ENCODE measurements at places on chromosomes 7 and 10.

DNA sequence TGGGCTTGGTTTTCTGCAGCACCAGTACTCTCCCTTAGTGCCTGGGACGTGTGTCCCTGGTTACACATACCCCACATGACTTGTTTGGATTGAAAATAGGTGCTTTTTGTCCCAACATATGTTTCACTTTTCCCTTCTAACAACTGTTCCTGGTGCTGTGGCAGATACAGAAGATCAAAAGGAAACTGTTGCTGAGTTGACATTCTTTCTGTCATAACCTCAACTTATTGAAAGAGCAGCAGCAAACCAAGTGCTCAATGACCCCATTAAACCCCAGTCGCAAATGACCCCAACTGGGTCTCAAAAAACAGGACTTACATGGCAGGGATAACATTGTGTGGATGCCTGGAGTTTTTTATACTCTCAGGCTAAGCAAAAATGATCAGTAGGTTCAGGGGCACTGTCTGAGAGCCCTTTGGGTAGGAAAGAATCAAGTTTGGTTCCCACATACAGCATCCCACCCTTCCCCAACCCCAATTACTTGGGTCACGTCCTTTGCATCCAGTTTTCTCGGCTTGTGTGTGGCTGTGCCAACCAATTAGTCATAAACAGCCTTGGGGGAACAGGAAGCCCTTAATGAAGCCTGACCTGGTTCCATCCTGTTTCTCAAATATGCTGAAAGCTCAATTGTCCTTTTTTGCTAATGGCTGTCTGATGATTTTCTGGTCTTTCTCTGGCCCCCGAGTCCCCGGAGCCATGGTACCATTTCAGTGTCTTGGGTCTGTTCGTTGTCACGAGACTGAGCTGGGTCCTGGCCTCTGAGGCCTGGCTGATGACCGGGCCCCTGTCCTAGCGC, 4.9 kb downstream of the HKDC1 start:
- DNase-seq = no peak

DNA sequence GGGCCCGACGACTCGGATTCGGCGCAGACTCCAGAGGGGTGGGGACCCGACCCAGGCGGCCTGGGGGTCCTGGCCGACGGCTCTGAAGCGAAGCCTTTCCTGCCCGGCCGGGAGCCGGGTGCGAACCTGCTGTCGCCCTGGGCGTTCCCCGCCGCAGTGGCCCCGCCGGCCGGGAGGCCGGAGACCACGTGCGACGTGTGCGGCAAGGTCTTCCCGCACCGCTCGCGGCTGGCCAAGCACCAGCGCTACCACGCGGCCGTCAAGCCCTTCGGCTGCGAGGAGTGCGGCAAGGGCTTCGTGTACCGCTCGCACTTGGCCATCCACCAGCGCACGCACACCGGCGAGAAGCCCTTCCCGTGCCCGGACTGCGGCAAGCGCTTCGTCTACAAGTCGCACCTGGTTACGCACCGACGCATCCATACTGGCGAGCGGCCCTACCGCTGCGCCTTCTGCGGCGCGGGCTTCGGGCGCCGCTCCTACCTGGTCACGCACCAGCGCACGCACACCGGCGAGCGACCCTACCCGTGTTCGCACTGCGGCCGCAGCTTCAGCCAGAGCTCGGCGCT, 15.4 kb downstream of the ZNF316 start:
- DNase-seq = no peak

GRCh38 chr7:88201305-88201704, 18.5 kb downstream of the SRI start:
- no peak for DNase-seq

- no peak for DNase-seq
These were observed 106.1 kb downstream of the SND1 start for GRCh38 chr7:127758105-127758504.

DNA sequence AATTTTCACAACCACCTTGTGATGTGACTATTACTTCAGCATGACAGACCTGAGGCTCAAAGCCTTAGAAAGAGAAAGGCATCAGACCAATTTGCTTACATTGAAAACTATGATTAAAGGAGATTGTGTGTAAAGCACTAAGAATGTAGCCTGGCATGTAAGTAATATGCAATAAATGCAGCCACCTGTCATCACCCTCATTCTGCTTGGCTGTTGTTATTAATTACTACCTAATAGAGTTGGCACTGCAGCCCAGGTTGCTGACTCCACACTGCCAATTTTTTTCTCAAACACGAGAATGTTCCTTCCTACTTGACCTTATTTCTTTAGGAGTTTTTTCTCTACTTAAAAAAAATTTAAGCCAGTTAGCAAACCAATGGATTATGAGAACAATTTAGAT, 61.2 kb upstream of the NPVF start:
- no peak for DNase-seq

DNA sequence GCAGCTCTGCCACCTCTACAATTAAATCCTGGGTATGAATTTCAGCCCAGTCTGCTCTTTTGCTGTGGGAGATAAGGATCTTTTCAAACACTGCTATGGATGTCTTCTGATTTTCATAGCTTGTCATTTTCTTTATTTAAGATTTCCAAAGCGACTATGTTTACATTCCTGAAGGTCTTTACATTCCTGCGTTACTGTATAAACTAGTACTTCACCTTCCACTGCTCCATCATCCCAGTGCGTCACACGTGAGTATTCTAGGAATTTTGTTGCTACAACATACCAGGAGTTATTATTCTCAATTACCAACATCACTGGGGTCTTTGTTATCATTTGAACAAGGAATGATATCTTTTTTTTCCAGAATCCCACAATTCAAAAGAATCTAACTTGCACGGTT, 944.7 kb downstream of the SORCS3 start:
- DNase-seq = no peak

DNA sequence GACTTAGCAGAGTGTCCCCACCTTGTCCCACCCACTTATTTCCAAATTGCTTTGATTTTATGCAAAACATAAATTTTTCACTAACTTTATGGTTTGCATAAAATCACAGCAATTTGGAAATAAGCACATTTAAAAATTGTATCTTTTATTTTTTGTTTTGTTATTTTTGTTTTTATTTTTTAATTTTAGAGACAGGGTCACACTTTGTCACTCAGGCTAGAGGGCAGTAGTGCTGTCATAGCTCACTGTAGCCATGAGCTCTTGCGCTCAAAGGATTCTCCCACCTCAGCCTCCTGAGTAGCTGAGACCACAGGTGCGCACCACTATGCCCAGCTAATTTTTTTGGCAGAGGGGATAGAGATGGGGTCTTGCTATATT, 43.2 kb downstream of the APBB1IP start:
- DNase-seq = no peak

DNA sequence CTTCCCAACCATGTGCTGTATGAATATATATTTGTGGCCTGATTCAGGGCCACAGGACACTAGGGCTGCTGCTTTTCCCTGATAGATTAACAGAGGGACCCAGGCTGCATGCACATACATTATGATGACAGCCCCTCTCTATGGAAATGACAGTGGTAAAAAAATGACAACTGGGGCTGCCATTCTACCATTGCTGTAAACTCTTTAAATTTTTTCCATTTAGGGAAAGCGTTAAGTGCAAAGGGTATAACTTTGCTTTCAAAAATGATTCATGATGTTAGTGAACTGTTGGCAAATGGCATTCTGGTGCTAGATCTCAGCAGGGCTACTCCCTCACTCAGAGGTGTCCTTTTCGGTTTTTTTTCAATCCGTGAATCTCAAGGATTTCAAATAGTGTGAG, 4.2 kb downstream of the CTBP2 start:
- no peak for DNase-seq

- no peak for DNase-seq
These were observed 23.3 kb downstream of the FZD1 start for GRCh38 chr7:91287371-91288084.

DNA sequence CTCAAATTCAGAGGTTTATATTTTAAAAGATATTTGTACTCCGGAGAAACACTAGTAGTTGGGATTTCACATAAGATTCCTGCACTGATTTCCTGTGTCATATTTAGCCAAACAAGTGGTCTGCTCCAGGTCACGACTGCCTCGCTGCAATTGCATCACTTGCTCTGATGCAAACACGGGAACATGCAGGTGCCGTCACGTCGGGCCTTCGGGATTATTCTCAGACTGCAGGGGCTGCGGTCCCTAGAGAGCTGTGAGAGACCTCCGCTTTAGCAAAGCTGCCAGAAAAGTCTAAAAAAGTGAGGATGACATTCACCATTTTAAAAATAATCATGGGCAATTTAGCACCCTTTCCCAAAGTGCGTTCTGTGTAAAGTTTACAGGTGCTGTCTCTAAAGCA, 93.5 kb upstream of the DDC start:
- no peak for DNase-seq

DNA sequence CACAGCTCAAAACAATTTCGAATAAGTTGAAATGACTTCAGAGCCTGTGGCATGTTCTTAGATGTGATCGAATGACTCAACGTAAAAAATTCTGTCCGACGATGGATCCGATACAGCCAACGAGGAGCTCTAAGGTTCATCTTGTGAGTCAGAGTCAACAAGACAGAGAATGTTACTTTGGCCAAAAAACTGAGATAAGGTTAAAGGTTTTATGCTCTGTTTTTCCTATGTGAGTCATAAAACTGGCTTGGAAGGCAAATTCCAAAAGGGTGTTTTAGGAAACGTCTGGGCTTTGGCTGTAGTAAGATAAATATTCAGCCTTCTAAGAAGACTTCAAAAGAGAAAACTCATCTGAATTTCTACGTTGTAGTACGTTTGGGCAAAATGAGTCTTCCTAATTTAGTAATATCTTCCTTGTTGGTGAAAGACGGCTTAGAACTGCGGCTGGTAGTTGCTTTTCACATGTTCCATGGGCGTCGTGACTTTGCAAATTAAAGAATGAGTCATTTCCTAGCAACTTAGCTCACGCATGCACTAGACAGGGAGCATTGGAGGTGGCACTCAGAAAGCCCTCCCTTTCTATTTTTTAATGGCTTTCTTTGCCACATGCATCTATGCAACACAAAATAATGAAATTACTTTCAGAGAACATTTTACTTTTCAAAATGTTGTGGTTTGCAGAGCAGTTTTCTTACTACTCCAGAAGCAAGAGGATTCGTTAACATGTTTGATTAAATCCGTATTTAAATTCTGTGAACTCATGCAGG, 28.2 kb downstream of the PFKP start:
- DNase-seq = peak; percentile 8

- DNase-seq = no peak
These were observed 107.0 kb upstream of the KIF5B start for GRCh38 chr10:32163071-32163761.

DNA sequence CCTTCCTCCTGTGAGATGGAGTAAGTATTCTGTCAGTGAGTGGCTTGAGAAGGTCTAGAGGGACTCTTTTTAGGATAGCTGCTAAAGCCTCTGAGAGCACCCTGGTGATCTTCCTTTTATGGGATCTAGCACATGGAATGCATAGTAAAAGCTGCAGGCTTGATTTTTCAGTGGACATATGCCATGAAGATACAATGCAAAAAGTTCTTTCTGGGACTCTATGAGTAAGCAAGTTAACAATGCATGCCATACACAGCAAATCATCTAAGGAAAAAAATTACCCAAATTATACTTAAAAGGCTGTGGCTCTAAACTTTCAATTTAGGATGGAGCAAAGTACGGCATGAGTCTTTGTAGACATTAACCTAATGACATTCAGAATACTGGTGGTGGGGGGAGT, 154.5 kb downstream of the SGMS1 start:
- DNase-seq = no peak

DNA sequence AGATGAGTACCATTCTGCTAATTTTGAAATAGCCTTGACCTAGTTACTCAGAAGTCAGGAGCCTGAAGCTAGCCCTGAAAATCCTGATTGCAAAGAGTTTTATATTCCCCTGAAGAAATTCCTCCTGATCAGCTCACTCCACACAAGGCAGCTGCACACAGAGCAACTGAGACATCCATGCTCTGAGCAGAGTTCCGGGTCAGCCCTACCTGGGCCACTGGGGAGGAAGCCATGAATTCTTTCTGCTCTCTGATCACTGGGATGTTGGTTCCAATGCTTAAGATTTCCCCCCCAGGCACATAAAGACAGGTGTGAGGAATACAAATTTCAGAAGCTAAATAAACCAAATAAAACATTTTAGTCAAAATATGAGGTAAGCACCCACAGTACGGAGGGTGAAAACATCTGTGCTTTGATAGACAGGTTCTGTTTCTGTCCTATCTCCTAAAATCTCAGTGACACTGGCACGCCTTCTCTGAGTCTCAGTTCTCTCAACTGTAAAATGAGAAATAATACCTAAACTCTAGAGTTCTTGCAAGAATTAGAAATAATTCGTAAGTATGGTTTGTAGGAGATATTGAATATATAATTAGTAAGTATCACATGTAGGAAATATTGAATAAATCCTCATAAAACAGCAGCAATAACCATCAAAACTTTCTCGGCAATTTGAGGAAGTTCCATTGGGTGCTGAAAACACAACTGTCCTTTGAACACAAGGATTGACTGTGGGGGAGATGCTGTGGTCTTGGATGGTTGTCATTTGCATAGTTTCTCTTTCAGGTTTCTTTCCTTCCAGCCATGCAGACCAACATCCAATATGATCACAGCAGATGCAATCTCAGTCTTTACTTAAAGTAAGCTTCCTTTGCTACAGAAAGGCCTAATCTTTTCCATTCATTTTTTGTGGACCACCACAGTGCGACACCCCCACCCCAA, 133.0 kb upstream of the TNS3 start:
- DNase-seq = no peak

- no peak for DNase-seq
These were observed 42.3 kb downstream of the PPP1R17 start for GRCh38 chr7:31729195-31729804.
